ENCODE measurements at places on chromosomes 6 and 20. TPM values are rescaled to one million over a fixed set of nuclear protein-coding genes. Genes with fewer than 3 reads are reported as not detected.

Gene MMP24
- total RNA-seq, result 0.11 TPM

Gene LY6G6C
- total RNA-seq, result not detected

Gene OR14J1
- total RNA-seq, result not detected

Gene ATXN1
- total RNA-seq, result 34.2 TPM

Gene TAP1
- 39.5 TPM for total RNA-seq

Gene POPDC3
- 23.6 TPM for total RNA-seq

Gene HSPA1L
- total RNA-seq, result 0.89 TPM

Gene TRIM31
- total RNA-seq, result not detected

Gene TP53TG5
- total RNA-seq, result not detected

Gene NKAIN2
- total RNA-seq, result not detected

Gene SLC32A1
- total RNA-seq, result not detected

Gene LRRN4
- total RNA-seq, result not detected

Gene TULP4
- total RNA-seq, result 133 TPM

Gene SPATS1
- total RNA-seq, result not detected

Gene HIVEP1
- 8.7 TPM for total RNA-seq

Gene FRK
- 0.33 TPM for total RNA-seq

Gene PLCG1
- total RNA-seq, result 66.5 TPM

Gene BTN1A1
- total RNA-seq, result not detected

Gene HLA-DRB1
- total RNA-seq, result not detected

All from uterine smooth muscle cell (primary cell).